ENCODE measurements at places on chromosomes 3 and 15.

DNA sequence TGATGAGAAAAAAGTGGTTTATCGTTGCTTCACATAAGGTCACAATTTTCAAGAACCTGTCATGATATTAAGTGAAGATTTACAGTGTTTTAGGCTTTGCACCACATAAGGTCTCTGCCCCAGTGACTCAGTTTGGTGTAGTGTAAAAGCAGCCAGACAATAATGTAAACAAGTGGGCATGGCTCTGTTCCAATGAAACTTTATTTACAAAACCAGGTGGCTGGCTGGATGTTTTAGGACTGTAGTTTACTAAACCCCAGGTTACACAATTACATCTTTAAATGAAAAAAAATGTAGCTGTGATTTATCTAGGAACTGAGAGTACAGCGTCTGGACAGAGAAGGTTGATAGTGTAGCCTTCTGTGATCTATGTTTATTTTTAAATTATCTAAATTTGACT, 9.7 kb upstream of the FBXL22 start:
- DNase-seq: no peak

DNA sequence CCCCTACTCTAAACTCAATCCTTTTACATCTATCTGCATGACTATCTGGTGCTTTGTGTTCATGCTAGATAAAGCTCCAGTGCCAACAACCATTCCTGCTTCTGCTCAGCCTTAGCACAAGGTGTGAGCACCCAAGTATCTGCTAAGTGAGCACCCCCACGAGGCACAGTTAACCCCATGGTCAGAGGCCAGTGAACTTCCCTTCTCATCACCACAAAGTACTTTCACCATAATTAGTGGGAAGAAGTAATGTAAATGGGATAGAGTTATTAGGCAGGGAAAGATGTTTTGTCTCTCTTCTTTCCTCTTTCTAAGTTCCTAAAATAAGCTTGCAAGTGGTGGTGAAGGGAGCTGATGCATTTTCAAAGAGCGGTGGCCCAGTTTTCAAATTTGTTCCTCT, 96.4 kb downstream of the ANO10 start:
- no peak for DNase-seq

GRCh38 chr3:104805042-104805441, 561.7 kb upstream of the ALCAM start:
- DNase-seq: no peak

DNA sequence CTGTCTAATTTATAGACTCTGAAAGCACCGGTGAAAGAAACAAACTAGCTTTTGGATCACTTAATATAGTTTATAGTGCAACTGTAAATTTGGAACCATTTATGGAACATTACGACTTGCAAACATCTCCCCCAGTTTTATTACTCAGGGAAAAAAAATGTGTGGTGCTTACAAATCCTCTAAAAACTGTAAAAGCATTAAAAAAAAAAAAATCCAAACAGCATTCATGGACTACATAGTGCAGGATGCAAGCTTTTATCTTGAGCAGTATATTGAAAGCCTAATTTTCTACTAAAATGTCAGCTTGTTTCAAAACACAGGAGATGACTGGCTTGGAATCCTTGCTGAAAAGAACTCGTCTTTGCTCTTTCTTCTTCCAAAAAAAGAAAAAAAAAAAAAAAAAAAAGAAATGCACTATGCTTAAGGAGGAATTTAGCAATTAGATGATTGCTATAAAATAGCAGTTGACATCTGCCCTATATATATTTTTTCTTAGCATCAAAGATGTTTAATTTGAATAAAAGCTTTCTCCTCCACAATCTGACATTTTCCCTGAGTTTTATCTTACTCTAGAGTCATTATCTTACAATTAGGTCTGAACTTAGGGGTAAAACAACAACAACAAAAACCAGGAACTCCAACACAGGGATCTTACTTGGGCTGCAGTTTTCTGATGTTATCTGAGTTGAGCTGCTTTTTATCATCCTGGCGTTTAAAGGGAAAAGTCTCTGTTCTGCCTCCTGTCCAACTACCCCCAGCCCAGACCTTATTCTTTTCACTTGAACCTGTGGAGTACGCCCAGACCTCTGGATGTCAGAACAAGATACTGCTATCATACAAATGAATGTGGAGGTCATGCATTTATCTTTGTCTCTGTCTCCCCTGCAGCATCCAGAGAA, 62.6 kb upstream of the PDZRN3 start:
- no peak for DNase-seq

- DNase-seq: no peak
Observed at GRCh38 chr3:115254492-115255196, 107.6 kb upstream of the ZBTB20 start.

DNA sequence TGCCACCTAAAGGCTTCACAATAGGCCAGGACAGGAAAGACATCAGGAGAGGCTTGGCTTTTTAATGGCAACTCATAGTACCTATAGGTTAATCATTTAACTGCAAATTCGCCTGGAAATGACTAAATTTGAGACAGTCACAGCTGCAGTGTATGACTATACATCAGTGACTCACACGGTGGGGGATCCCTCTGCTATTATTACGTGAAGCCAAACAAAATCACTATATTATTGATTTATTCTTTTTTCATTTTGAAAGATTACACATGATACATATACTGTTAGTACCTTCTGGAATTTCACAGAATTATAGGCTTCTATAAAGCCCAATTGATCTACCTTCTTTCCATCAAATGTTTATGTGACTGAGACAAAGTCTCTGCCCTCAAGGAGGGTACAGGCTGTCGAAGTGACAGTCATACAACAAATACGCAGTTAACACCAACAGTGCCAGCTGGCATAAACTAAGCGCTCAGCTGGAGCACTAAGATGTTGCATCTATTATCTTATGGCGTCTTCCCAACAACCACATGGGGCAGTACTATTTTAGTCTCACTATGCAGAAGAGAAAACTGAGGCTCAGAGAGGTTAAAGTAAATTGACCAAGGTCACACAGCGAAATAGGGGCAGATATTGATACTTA, 82.0 kb upstream of the LMOD3 start:
- no peak for DNase-seq

DNA sequence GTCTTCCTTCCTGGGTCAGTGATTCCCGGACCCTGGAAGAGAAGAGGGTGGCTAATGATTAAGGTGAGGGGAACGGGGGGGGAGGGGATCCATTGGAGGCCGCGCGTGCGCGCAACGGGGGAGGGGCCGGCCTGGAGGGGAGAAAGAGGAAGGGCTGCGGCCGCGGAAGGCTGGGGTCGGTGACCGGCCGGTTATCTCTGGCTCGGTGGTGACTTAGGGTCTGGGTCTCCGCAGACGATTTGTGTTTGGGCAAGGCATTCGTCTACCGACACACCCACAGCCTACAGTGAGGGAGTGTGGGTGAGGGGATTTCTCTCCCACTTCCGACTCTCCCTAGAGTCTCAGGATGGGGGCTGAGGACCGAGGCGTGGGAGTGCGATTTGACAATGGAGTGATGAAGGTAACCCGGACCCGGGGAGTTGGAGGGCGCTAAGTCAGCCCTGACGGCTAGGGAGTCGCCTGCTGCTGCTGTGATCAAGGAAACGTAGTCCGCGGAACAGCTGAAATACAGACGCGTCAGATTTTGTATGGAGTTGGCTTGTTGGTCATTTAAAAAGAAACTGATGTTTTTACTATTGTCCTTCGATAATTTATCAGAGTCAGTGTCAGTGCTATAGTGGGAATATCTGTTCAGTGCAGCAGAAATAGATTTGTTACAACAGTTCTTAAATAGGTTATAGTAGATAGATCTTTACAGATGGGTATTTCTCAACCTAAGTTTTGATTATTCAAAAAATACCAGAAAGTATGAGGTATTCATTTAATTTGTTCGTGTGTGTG, 733 bp downstream of the RNF111 start:
- peak; percentile 13 for DNase-seq

- DNase-seq: no peak
Observed at GRCh38 chr15:78702609-78703333, 61.8 kb upstream of the CHRNB4 start.

DNA sequence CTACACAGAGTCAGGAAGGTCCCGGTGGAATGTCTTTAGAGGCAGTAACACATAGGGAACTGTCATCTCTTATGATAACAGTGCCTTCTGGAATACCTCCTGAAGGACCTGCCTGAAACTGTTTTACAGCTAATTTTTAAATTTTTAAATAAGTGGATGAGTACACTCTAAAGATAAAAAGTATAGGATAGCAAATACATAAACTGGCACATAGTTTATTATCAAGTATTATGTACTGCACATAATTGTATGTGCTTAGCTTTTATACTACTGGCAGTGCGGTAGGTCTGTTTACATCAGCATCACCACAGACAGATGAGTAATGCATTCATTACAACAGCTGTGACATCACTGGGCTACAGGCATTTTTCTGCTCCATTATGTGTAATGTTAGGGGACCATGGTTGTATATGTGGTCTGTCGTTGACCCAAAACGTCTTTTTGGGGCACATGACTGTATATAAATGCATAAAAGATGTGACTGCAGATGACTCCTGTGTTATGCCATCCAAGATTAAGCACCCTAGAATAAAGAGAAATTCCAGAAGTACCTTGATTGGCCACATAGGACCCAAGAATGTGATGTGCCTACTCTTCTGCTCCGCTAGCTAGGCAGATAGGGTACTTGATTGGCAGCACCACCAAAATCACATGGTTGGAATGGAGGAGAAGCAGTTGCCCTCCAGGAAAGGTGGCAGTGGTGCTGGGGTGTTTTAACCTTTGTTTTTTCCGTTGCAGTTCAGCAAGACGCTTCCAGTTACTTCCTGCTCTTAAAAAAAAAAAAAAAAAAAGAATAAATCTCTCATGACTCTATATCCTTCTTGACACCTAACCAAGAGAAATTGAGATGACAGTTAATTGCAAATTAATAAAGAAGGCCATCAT, 3.3 kb downstream of the VPS8 start:
- no peak for DNase-seq

- no peak for DNase-seq
Observed at GRCh38 chr15:25378501-25378901, 60.3 kb downstream of the UBE3A start.

DNA sequence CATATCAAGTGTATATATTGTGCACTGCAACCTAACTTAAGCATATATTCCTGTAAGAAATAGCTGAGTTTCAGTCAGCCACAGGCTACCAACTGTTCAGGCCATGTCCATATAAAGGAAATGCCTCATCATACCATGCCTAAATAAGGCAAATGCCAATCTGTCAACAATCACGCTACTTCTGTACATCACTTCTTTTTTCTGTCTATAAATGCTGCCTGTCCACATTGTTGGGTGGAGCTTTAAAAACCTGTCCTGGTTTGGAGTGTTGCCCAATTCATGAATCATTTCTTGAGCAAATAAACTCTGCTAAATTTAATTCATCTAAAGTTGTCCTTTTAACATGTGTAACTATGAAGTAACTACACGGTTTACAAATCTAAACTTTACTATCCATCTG, 1091.9 kb downstream of the NSUN3 start:
- no peak for DNase-seq

GRCh38 chr3:41169023-41169422, 30.3 kb upstream of the CTNNB1 start:
- DNase-seq: no peak

DNA sequence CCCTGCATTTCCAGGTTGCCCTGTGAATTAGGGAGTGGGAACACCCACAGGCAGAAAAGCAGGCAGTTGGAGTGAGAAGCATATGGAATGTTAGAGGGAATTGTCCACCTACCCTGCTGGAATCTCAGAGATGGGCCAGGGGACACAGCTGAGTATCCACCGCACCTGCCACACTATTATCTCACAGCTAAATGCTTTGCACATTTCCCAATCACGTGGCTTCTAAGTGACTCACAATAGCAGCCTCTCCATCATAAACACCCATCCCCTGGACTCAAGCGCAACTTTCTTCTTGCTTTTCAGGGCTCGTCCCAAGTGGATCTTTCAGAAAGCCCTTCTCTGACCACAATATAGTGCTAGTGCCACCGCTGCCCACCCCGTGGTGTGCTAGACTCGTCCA, 389.0 kb upstream of the LMCD1 start:
- DNase-seq: no peak

DNA sequence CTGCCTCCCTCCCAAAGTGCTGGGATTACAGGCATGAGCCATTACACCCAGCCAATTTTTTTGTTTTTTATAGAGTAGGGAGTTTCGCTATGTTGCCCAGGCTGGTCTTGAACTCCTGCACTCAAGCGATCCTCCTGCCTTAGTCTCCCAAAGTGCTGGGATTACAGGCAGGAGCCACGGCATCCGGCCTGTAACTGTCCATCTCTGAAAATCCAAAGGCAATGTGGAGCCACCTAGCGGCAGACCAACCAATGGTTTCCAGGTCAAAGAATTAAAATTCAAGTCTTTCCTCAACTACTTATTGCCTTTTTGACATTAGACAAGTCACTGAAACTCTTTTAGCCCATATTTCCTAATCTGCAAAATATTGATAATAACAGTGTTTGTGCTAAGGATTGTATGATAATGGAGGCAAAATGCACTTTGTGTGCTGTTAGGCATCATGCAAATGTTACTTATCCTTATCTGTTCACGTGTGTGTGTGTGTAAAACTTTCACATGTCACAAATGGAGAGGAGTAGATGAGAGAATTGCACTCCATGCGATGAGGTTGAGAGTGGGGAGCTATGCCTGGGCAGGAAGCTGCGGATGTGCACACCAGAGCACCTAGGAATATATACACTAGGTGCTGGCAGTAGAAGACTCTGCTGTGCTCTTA, 48.7 kb downstream of the COL8A1 start:
- no peak for DNase-seq

DNA sequence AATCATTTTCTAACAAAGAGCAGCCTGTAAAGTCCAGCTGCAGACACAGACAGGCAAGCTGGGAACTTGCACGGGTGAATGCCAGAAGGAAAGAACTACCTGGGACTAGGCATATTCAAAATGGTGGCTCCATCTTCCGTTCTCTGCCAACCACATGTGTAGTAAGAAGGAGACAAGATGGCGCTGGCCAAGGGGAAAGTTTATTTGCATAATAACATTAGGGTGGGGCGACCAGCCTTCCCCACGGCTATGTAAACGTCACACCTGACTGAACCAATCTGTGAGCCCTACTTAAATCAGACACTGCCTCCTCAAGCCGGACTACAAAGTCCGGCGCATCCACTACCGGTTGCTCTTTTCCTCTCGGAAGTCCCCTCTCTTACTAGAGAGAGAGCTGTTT, 130.8 kb downstream of the SNRK start:
- DNase-seq: no peak

- DNase-seq: no peak
Observed at GRCh38 chr3:12799525-12800440, 3.3 kb downstream of the CAND2 start.

DNA sequence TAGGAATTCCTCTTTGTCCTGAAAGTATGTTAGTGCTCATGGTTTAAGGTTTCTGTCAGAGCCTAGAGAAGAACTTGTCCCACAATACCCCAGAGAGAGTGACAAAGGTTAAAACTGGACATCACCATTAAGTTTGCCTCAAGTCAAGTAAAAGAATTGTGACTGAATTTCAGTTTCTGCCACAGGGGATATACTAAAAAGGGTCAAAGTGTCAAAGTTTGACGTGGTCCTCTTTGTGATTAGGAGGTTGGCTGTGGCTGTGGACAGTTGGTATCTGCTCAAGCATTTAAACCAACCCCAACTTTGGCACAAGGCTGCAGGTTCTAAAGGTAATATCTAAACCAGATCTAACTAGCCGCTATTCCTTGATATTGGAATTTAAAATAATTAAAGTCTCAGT, 26.1 kb downstream of the FMN1 start:
- DNase-seq: no peak

GRCh38 chr15:100895721-100896120, 16.1 kb downstream of the ALDH1A3 start:
- DNase-seq: no peak

GRCh38 chr3:187044867-187045552, 94.3 kb downstream of the RPL39L start:
- no peak for DNase-seq

GRCh38 chr3:14565868-14566588, 25.9 kb upstream of the GRIP2 start:
- no peak for DNase-seq

GRCh38 chr3:185715091-185715490, 109.8 kb downstream of the IGF2BP2 start:
- DNase-seq: no peak
